ENCODE measurements at places on chromosomes 1 and 21.

DNA sequence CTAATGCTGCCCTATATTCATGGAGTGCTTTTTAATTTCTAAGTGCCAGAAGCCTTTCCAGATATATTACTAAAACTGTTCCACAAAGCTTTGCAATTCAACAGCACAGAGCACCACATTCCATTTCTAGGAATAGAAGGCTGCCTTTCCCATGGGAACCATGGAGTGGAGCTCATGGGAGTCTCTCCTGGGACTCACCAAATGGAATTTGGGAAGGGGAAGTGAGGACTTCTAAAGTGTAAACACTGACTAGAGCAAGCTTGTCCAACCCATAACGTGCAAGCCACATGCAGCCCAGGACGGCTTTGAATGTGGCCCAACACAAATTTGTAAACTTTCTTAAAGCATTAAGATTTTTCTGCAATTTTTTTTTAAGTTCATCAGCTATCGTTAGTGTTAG lies 190.4 kb upstream of the TNR start:
- DNase-seq: no peak

GRCh38 chr1:168634951-168635532 lies 58.6 kb downstream of the XCL1 start:
- DNase-seq: no peak

DNA sequence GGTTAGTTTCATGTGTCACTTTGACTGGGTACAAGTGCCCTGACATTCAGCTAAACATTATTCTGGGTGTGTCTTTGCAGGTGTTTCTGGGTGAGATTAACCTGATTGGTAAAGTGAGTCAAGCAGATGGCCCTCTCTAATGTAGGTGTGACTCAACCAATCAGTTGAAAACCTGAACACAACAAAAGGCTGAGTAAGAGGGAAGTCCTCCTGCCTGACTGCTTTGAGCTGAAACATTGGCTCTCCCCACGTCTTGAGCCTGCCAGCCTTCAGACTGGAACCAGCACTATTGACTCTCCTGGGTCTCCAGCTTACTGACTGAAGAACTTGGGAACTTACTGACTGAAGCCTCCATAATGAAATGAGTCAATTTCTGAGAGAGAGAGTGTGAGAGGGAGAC lies 70.0 kb upstream of the C21orf91 start:
- no peak for DNase-seq

- peak; percentile 33 for DNase-seq
These were observed 19.3 kb downstream of the TRMT13 start for GRCh38 chr1:100152271-100152670.

GRCh38 chr21:34011660-34012059 lies 61.7 kb upstream of the MRPS6 start:
- DNase-seq: no peak

DNA sequence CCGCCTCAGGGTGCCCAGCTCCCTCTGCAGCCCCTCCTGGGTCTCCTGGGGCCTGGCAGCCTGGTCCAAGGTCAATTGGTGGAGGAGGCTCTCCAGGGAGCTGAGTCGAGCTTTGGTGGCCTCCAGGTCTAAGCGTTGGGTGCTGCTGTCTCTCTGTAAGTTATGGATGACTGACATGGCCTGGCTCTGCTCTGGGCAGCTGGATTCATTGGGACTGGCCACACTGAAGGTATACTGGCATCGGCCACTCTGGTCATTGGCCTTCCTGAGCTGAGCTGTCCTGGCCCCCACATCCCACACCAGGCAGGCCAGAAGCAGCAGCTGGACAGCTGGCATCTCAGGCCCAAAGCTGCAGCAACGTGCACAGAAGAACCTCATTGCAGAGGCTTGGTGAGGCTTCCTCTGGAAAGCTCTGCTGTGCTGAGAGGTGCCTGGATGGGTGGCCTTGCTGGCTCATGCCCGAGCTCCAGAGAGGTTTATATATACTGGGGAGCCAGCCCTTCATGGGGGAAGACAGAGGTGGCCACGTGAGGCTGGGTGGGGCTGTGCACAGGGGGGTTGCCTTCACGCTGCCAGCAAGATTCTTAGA lies at the start of gene MYOC:
Gene MYOC (minus strand): TSS at position 455 of the 589 bp plus-strand sequence. CDS start 77 bp downstream, at position 378.
- DNase-seq: no peak

DNA sequence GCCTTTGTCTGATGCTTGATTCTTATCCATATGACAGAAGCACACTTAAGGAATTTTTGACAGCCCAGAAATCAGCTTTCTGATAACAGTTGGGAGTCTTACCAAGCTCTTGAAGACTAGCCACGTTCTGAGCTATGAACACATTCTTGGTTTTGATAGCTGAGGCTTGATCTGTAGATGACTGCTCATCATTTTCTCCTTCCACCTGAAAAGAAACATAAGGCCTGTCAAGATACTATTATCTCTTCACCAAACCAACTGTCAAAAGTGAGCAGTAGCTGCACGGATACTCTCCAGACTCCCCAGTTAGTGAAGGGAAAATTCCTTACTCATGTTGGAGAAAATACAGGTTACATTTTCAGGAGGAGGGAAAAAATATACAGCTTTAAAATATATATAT lies 12.2 kb downstream of the UBR4 start:
- DNase-seq: no peak

DNA sequence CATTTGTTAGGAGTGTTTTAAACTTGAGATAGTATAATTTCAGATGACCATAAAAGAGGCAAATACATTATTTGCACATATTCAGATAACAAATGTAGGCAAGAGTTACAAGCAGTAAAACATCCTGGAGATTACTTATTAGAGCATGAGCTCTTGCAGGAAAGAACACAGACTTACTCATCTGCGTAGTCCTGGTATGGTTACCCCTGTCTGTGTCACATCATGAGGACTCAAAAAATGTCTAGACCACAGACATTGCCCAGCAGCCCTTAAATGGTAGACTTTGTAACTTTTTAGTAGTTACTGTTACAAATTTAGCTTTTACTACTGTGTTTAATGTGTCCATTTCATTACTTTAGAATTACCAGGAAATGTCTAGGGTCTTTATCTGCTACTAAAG lies 12.8 kb downstream of the CACHD1 start:
- no peak for DNase-seq

- DNase-seq: no peak
These were observed 19.7 kb upstream of the SUMO3 start for GRCh38 chr21:44837537-44837936.

DNA sequence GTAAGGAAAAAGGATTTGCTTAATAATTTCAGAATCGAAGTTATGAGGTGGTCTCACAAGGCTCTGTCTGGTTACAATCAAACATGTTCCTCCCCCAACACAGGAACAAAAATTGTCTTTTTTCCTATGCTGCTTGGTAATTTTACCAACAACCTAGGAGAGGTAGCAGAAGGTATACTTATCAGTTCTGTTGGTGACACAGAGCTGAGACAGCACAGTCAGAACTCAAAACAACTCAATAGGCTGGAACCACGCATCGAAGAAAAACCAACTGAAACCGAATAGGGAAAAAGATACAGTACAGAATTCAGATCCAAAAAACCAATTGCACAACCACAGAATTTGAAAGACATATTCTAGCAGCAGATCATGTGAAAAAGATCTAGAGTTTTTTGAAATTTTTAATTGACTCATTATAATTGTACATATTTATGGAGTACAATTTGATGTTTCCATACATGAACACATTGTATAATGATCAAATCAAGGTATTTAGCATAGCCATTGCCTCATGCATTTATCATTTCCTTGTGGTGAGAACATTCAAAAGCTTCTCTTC lies 3.8 kb downstream of the G0S2 start:
- DNase-seq: no peak

- peak; percentile 64 for DNase-seq
These were observed 10.2 kb downstream of the DDI2 start for GRCh38 chr1:15627343-15627988.

- no peak for DNase-seq
These were observed 6.0 kb downstream of the PSMB4 start for GRCh38 chr1:151405187-151405951.

GRCh38 chr1:41915786-41916571 lies 2.7 kb downstream of the HIVEP3 start:
- DNase-seq: no peak

GRCh38 chr1:178847396-178847849 lies 23.5 kb downstream of the ANGPTL1 start:
- no peak for DNase-seq

DNA sequence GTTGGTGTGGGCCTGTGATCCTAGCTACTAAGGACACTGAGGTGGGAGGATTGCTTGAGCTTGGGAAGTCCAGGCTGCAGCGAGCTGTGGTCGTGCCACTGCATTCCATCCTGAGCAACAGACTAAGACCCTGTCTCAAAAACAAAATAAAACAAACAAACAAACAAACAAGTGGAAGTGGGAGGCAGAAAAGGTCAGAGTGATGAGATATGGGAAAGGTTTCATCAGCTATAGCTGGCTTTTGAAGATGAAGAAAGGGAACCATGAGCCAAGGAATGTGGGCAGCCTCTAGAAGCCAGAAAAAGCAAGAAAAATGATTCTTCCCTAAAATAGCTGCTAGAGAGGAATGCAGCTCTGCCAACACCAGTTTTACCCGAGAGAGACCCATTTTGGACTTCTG lies 10.6 kb upstream of the NUCKS1 start:
- DNase-seq: no peak

DNA sequence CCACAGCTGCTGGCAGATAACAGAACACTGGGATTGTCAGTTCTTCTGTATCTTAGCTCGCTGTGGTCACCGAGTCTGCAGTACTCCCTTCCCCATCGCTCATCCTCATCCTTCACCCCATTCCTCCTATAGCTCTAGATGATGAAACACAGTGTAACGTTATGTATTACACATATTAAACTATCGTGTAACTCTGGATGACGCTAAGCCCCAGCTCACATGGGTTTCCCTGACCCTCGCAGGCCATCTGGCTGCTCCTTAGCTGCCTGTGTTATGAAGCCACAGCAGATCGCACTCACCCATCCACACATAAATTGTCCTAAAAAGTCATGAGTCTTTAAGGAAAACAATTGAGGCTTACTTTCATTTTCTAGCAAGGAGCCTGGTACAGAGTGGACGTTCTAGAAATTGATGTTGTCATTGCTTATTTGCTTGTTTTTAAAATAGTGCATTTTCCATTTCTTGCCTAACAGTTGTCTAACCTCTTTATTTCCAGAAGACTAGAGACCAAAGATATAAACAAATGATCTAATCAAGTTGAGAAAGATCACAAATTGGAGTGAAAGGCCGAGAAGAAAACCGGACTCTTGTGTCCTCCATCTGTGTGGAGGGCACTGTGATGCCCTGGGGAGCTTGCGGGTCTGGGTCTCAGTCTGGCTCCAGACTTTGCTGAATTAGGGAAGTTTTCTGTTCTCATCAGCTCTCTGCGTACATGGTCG lies 24.3 kb upstream of the PCP4 start:
- no peak for DNase-seq

GRCh38 chr1:95309031-95309471 lies 75.0 kb downstream of the RWDD3 start:
- no peak for DNase-seq

GRCh38 chr1:147600119-147601111 lies 59.1 kb downstream of the BCL9 start:
- DNase-seq: no peak

DNA sequence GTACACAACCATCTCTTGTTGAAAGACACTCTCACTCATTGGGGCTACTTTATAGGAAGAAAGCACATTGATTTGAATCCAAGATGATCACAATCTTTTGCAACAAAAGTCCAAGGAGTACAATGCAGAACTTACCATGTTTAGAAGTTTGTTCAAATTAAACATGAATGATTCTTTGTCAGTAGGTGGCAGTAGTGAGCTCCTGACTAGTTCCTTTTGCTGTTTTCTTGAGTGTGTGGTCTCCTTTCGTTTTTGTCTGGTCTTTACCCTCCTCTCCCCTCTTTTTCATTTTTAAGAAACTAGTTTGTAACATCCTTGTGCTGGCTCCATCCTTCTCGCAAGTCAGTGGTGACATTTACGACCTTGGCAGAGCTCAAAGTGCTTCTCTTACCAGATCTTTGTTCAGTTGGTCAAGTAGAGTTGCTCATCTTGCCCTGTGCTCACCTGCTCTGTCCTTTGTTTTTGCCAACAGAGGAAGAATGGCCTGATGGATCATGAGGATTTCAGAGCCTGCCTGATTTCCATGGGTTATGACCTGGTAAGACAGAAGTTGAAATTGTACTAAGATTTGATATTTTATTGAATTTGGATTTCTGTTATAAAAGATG lies 35.7 kb upstream of the MTR start:
- peak; percentile 69 for DNase-seq

DNA sequence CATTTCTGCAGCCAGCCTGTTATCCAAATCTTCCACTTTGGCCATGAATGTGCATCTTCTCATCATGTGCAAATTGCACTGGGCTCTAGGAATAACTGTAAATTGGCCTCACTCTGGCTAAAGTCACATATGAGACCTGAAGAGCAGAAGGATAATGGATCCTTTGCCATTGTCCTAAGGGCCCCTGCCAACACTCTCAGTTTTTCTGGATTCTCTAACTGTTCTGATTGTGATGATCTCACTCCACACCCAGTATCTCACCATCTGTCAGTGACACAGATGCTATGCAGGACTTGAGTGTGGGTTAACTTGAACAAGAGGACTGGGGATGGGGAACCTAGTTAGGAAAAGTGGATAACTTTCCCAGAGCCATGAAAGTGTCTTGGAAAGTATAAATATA lies 8.5 kb upstream of the FYB2 start:
- DNase-seq: no peak

DNA sequence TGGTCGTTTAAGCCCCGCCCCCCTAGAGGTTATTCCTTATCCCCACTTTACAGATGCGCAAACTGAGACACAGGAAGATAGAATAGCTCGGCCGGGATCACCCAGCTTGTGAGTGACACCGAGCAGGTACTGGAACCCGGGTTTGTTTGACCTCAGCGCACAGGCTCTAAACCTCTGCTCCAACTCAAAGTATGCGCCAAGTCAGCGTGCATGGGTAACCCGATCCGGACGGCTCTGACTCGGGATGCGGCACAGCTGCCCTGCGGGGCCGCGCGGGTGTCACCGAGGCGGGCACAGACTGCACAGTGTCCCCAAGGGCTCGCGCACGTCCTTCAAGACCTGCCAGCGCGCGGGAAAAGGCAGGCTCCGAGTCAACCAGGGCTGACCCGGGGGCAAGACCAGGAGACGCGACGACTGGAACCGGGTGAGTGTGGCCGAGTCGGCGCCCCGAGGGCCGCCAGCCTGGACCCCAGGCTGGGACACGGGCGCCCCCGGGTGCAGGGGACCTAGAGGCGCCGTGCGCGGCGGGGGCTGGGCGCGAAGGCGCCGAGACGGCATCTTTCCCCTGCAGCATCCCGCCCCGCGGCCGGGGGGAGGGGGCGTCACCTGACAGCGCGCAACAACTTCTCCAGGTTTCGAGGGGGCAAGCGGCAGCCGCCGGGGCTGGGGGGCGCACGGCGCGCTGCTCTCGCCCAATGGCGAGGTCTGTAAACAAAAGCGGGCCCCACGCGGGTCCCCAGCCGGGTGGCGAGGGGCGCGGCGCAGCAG lies 101.9 kb upstream of the SOD1 start:
- no peak for DNase-seq

DNA sequence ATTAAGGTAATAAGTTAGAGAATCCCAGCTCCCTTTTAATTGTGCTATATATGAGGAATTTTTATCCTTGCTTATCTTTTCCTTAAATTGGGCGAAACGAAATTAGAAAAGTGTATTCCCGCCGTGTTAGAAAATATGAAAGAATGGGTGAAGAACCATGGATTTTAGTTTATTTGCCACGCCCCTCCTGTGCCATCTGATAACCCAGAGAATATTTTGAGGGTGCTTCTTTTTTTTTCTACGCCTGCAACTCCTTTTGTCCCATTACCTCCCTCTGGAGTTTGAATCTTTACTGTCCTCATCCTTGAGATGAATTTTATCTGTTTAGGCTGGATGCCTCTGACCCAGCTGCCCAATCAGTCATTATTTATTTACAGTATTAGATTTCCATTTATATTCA lies 1.6 kb downstream of the TLCD4 start:
- DNase-seq: no peak

- no peak for DNase-seq
These were observed 11.3 kb downstream of the GNPAT start for GRCh38 chr1:231252336-231252735.

Data from GM13976 (cell line).